ENCODE measurements at places on chromosomes 2 and 18.

DNA sequence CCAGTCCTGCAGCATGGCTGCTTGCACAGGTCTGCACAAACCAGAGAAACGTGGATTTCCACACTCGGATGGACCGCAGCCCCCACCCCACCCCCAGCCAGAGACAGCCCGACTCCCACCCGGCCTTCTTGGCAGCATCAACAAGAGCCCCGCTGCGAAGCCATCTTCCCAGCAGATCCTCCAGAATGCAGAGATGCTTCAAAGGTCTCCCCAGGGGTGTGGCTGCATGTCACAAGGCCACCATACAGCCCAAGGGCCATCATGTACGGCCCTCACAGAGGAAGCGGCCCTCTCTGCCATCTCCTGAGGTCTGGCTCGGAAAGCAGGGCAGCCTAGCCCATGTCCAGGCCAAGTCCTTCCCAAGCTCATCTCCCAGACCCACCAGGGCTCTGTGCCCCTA is 11.5 kb downstream of the DNMT3A start:
- no peak for DNase-seq

- DNase-seq = no peak
These were observed 27.1 kb downstream of the PID1 start for GRCh38 chr2:229243890-229244560.

GRCh38 chr2:232973011-232973735 is 39.9 kb downstream of the NGEF start:
- DNase-seq = no peak

DNA sequence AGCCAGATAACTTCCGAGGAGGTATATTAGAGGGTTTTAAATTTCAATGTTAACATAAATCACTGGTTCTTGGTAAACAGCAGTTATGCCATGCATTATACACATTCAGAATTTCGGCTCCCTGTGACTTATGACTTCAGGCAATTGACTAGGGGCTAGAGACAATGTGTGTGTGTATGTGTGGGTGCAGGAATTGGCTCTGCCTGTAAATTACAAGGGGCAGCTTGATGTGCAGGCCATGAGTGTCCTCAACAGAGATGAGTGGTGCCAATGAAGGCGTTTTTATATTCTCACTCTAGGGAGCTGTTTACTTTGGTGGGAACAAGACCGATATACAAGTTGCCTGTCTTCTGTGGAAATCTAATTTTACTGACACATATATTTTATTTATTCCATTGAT is 161.6 kb downstream of the CSRNP3 start:
- no peak for DNase-seq

GRCh38 chr18:69943021-69943420 is 4.7 kb downstream of the CD226 start:
- DNase-seq = no peak

DNA sequence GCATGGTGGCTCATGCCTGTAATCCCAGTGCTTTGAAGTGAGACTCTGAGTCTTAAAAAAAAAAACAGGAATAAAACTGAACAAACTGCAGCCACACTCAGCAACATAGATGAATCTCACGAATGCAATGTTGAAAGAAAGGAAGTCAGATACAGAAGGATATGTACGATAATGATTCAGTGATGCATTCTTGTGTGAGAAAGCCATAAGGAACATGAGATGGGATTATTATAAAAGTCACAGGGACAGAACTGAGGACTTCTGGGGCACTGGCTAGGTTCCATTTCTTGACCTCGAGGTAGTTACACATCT is 56.9 kb upstream of the SMAD2 start:
- no peak for DNase-seq

GRCh38 chr2:56613920-56614319 is 430.1 kb downstream of the CCDC85A start:
- no peak for DNase-seq

DNA sequence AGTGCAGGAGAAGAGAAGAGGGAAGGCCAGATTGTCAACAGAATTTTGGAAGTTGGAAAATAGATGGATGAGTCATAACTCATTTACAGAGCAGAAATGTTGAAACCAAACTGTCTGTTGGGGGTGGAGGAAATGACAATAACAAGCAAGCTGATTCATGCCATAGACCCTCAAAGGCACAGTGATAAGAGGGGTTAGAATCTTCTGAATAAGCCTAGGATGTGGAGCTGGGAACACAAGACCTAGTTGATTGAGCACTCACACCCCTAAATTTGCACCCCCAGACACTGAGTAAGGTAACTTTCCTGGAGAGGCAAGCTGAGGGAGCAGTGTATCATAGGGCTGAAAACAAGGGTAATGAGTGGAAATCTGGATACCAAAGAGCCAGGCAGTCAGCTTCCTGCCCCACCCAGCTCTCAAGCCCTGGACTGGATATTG is 141.4 kb downstream of the SCG2 start:
- no peak for DNase-seq

DNA sequence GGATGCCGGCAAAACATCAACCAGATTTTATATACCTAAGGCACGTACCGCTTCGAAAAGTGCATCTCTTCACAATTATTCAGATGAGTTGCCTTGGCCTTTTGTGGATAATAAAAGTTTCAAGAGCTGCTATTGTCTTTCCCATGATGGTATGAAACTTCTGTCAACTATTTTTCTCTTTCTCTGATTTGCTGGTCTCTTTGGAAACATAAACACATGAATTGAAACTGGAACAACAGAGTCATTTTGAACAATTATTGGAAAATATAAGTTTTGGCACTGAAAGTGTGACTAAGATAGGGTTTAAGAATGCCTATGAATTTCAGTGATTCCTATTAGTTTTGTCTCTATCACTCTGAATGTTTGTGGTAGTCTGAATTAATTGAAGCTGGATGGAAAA is 109.9 kb downstream of the DPP4 start:
- no peak for DNase-seq

- peak; percentile 49 for DNase-seq
These were observed 1.0 kb downstream of the EPHA4 start for GRCh38 chr2:221571025-221571550.

GRCh38 chr2:138157372-138157771 is 193.1 kb downstream of the HNMT start:
- no peak for DNase-seq

DNA sequence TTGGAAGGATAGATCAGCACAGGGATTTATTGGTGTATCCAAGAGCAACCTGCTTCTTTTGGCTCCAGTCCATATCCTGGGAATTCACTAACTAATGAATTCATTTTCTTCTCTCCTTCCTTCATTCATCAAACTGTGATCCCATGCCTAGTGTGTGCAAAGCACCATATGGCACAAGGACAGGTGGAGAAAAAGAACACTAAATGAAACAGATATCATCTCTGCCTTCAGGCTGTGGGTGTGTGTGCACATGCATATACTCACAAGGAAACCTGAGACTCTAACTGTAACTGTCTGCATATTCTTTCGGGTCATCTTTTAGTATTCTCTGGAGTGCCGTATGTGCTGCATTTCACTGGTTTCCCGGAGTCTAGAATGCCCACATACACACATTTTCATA is 20.2 kb downstream of the TNP1 start:
- no peak for DNase-seq

DNA sequence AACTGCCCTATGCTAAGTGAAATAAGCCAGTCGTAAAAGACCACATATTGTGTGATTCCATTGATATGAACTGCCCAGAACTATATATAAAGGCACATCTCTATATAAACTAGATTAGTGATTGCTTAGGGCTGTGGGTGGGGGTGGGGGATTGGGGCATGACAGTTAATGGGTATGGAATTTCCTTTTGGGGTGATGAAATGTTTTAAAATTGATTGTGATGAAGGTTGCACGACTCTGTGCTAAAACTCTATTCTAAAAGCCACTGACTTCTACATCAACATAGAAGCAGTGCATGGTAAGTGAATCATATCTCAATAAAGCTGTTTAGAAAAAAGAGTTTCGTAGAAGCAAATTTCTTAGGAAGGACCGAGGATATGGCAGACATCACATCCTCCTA is 53.0 kb downstream of the CDCA7 start:
- no peak for DNase-seq

DNA sequence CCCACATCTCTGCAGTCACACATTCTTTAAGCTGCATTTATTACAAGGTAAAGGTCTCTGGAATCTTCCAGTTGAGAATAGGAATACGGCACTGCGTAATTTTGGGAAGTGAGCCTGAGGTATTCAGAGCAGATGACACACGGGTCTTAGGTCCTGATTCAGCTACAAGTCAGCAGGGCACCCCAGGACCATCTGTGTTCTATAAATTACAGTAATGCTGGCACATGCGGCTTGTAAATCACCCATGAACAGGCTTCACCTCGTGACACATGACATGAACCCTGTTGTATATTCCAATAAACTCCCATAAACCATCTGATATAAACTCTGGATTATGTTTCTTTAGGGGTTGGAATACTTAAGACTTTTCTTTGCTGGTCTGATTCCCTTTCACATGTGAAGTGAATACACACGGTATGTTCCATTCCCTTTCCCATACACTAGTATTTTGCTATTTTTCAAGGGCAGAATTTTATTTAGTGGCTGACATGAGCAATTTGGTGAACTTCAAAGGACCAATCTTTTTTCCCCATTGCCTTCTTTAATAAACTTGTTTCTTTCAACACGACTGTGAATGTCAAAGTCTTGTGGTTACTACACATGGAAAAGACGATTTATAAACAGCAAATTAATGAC is 298.6 kb downstream of the MEIS1 start:
- peak; percentile 32 for DNase-seq

DNA sequence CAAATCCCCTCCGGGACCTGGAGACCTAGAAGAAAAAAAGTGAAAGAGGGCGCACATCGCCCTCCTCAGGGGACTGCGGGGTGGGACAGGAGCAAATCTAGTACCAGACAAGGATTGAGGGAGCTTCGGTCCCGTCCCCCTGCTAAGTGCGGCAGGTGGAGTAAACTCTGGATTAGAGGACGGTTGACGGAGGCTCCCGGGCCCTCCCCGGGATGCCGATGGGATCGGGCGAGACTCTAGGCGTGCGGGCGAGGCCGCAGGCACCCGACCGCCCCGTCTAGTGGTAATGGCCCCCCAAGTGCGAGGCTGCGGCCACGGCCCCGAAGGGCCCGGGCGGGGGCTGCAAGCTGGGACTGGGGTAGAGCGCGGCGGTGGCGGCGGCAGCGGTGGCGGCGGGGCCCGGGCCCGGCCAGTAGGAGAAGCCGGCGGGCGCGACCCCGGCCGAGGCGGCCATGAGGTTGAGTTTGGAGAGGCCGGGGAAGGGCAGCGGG is 3.5 kb downstream of the FEV start:
- DNase-seq = peak; percentile 36

- no peak for DNase-seq
These were observed 148.8 kb downstream of the TPGS2 start for GRCh38 chr18:36680042-36680441.

DNA sequence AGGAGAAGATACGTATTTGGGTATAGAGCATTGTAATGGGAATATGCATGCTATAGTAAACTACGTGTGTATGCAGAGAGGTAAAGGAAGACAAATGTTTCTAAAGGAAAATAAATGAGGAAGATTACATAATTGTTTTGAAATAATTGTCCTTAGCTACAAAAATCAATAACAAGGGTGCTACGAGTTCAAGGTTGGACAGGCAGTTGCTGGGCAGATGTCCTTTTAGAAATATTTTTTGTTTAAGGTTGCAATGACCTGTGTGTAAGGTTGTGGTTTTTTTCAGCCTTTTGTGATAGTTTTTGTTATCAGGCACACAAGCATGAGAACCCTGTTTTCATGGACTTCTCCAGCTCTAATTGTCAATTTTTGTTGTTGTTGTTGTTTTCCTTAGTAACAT is 1304.1 kb upstream of the CHAC2 start:
- DNase-seq = no peak

DNA sequence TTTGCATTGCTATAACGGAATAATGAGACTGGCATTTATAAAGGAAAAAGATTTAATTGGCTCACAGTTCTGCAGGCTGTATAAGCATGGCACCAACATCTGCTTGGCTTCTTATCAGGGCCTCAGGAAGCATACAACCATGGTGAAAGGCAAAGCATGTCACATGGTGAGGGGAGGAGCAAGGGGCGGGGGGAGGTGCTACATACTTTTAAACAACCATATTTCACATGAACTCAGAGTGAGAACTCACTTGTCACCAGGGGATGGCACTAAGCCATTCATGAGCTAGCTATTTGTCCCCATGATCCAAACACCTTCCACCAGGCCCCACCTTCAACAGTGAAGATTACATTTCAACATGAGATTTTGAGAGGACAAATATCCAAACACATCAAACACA is 188.7 kb downstream of the MBD5 start:
- no peak for DNase-seq

- no peak for DNase-seq
These were observed 278.5 kb downstream of the AFF3 start for GRCh38 chr2:99863903-99864270.

DNA sequence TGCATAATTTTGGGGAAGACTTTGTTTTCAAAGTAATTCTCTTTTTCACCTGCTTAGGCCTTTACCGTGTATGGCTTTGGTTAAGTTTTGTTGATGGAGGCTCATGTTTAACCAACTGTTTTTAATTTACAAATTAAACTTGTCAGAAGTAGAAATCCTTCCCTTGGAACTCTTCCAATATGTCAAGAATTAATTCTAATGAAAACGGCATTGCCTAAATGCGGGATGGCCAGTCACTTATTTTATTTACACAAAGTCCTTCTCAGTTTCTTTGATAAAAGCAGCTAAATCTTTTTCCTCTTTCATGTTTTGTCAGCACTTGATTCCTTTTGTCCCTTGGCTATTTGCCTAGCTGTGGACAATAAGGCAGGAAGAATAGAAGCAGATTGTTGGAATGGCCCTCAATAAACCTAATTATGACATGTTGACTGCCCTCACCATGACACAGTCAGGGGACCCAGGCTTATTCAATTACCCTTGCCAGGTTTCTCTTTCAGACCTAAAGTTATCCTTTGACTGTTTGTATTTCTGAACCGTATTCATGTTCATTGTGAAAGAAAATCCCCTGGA is 26.3 kb downstream of the PAX3 start:
- DNase-seq = no peak

DNA sequence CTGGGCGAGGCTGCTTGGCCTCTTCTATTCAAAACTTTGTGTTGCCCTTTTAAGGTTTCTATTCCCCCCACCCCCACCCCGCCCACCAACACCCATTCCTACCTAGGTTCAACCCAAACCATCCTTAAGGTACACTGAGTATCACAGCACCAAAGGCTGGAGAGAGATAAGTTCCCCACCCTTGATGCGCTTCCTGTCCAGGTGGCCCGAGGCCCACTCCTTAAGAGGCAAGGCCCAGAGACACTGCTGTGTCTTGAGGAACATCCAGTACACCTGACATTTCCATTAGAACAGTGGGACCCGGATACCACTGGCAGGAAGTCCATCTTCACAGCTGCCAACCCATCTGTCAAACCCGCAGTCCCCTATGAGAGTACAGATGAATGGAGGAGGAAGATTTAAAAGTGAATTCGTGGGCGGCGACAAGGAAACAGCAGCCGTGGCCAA is 277 bp upstream of the INPP1 start:
- DNase-seq = no peak
